ENCODE measurements at places on chromosomes 1 and 21.

- DNase-seq = peak; percentile 31
These were observed 347.8 kb downstream of the DUSP10 start for GRCh38 chr1:221394011-221394544.

DNA sequence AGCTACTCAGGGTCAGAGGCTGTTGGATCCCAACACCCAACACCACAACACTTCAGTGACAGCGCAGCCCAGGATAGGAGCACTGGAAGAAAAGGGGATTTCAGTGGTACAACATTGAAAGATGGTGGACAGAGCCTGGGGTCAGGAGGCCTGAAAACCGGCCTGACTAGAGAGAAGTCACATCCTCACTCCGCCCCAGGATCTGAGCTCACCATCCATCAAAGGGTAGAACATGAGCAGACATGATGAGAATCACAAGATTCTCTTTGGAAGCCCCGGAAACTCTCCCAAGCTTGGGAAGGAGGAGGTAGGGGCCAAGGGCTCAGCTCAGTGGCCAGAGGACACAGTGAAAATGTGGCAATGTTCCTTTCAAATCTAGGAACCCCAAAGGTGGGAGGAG, 271.3 kb downstream of the NPHP4 start:
- no peak for DNase-seq

GRCh38 chr1:27409669-27410068, 17.2 kb downstream of the GPR3 start:
- no peak for DNase-seq

DNA sequence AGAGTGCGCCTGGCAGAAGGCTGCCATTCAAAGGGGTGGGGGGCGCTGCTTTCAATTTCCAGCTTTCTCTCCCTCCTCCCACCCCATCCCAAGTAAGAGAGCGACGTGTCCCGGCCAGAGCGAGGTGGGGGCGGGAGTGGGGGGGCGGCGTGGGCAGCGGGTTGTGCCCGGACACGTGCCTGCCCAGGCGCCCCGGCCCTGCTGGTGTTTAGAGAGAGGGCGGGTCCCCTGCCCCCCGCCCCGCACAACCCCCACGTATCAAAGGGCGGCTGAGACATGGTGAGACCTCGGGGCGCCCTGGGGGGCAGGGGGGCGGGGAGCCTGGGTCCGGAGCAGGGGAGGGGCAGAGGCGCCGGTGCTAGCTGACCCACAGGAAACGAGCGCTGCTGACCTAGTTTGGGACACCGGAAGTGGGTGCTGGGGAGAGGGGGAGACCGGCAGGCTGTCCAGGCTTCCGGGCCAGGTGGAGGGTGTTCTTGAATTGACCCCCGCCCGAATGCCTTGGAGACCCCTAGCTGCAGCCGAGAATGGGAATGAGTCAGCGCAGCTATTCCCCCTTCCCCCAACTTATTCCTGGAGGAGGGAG, 1.3 kb downstream of the ZBTB7B start:
- DNase-seq = no peak

GRCh38 chr1:192539297-192540092, 36.1 kb upstream of the RGS1 start:
- DNase-seq = peak; percentile 98

DNA sequence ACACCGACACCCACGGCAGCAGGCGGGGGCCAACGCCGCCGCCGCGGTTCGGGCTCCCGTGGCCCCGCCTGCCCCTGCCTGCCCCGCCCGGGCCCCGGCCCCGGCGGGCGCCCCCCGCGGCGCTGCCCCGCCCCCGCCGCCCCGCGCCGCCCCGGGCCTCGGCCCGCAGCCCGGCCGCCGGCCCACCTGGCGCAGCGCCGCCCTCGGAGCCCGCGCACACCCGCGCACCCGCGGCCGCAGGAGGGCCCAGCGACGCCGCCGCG, at the start of gene WNT3A:
TSS of gene WNT3A (plus strand) at position 213 of the 263 bp plus-strand sequence. CDS start 131 bp downstream, outside the sequence.
- no peak for DNase-seq

DNA sequence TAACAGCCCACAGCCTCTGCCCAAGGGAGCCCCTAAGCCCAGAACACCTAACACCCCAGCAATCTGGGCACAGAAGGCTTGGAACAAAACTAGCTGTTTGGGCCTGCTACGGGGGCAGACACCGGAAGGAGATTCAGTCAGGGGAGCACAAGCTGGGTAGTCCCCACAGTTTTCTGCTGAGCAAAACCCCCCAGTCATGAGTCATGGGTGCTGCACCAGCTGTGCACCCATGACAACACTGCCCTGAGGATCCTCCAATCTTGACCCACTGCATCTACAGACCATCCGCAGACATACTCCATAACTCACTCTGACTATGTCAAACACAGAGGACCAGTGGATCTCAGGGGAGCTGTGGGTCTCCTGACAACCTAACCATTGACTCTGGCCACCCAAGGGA, 105.1 kb downstream of the LRIG2 start:
- DNase-seq = no peak

Data from fibroblast of the aortic adventitia (primary cell).